ENCODE measurements at places on chromosomes 5 and 9. TPM values are rescaled to one million over a fixed set of nuclear protein-coding genes. Genes with fewer than 3 reads are reported as not detected.

GRCh38 chr5:71693828-71694427 lies 25.1 kb upstream of the CARTPT start:
- no peak for DNase-seq

- DNase-seq = no peak
Observed at GRCh38 chr9:78904686-78905085, 607.8 kb downstream of the PSAT1 start.

DNA sequence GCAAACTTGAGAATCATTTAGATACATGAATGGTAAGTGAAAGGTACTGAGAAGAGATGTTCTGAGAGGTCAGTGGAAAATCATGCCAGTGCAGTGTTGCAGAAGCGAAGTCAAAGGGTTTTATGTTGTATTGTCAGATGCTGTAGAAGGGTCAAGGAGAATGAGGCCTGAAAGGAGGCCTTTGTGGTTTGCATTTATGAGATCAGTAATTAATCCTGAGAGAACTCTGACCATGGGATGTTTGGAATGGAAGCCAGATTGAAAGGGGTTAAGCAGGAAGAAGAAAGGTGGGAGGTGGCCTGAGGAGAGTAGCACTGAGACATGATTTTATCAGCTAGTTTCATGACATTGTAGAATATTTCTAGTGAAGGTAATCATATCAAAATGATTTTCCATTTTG lies 97.8 kb downstream of the ZSWIM6 start:
- DNase-seq = no peak

DNA sequence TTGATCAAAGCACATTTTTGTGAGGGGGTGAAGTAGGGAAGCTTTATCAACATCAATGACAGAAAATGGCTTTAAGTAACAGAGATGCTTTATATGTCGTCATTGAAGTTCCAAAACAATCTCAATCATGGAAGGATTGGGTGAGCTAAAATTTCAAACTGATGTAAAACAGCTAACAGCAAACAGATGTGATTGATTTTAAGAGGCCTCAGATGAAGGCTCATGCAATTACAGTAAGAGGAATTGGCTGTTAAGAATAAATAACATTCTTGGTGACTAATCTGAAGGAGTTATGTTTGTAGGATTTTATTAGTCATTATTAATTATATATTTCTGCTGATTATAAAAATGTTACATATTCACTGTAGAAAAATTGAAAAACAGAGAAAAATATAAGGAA lies 63.5 kb upstream of the PUM3 start:
- no peak for DNase-seq

DNA sequence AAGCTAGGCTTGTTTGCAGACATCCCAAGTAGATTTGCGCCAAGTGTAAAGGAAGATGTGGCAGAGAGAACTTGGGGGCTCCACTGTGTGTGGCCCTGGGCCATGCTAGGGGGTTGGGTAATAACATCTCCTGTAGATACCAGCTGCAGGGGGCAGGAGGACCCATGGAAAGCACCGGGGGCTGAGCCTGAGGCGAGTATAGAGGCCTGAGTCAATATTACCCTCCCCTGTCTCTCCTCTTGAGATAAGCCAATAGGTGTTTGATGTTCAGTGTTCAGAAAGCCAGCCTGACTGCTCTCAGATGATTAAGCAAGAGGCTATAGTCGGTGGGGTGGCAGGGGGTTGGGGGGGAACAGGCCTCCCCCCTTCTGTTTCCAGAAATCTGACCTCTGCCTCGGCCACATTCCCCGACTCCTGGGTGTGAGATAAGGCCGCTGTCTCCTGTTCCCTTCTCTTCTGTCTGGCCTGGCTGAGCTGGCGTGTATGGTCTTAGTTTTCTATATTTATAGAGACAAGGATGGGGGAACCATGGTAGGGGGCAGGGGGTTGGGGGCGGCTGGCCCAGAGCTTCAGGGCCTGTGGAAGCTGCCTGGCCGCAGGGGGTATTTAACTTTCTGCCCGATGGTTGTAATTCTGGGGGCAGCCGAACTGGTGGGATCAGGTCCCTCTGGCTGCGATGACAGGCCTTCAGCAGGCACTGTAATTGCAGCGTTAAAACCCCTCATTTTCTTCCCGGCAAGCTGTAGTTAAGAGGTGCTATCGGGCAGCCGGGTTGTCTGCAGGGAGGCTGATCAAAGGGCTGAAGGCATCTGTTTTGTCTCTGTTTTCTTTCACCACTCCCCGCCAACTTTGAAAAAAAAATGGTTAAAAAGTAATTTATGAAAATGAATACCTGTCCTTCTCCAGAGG lies 292.0 kb downstream of the NSG2 start:
- no peak for DNase-seq

- no peak for DNase-seq
Observed at GRCh38 chr9:268616-269015, 54.0 kb downstream of the DOCK8 start.

- no peak for DNase-seq
Observed at GRCh38 chr5:147208134-147208533, 26.7 kb upstream of the STK32A start.

GRCh38 chr5:147779694-147780093 lies 2.8 kb downstream of the JAKMIP2 start:
- no peak for DNase-seq

GRCh38 chr5:39187831-39188731 lies 31.3 kb downstream of the FYB1 start:
- no peak for DNase-seq

DNA sequence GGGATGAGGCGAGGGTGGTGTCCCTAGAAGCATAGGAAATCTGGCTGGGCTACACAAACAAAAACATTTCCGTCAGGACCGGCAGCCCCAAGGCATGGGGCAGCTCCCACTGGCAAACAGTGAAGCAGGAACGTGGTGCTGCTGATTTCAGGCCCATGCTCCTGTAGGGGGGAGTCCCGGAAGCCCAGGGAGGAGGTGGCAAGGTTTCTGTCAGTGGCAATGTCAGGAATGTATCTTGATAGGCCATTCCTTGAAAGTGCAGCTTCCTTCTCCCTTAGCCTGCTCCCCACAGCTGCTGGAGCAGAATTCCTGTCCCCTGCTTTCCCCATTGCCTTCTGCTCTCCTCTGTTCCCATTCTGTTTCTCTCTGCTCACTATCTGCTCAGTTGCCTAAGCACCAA lies 42.4 kb downstream of the MRRF start:
- DNase-seq = no peak

GRCh38 chr5:62167561-62168057 lies 138.4 kb upstream of the KIF2A start:
- no peak for DNase-seq

- DNase-seq = no peak
Observed at GRCh38 chr9:642014-642413, 199.5 kb upstream of the DMRT1 start.

DNA sequence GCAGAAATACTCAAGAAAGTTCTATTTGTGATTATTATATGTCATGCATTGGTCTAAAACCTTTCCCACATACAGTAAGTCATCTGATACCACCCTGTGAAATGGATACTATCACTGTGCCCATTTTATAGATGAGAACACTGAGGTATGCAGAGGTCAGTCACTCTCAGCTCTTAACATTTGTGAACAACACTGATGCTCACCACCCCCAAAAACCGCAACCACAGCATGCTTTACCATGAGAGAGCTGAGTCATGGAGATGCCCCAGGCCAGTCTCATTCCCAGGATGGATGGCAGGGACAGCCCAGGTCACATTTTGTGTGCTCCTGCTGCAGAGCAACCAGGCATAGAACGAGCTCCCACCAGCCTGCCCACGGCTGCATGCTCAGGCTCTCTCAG lies 53.5 kb upstream of the IRX1 start:
- DNase-seq = no peak

DNA sequence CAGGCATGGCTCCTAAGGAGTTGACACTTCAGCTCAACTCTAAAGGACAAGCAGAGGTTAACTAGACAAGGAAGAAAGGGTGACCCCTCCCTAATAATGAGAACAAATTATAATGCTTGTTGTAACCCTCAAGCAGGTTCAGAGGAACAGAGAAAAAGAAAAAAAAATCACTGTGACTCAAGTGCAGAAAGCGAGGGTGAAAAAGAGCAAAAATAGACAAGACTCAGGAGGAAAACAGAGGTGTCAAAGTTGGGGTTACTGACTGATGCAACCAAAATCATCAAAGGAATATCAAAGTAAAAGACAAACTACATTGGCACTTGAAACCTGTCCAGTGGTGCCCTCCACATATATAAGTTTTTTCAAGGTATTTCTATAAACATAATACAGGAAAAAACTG lies 28.4 kb downstream of the FBXW11 start:
- DNase-seq = no peak

GRCh38 chr5:102819634-102820033 lies 64.5 kb downstream of the PAM start:
- DNase-seq = no peak

DNA sequence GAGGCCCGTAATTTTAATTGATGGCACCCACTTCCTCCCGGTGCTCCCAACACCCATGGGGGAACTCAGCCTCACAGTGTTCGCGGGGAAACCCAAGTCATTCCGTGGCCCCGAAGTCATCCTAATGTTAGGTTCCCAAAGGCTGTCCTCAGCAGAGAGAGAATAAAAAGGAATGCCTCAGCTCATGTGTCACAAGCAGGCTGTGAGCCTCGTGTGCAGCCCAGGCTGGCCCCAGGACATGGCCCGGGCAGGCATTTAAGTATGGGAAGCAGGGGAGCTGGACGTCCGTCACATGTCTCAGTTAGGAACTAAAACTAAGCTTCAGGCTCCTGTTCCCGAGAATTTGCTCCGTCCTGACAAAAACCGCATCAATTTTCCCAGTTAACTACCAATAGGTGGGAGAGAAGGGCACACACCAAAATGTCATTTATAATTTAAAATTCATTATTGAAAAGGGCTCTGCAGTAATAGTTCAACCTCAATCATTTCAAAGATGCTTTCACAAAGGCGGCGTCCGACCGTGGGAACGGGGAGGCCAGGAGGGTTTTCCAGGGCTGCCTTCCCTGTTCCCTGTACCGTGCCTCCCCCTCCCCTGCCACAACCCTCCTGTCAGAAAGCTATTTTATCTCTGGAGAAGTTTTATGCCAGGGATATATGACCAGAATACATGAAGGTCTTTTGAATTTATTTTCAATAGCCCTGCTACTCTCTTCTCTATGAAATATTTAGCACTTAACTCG lies 137.3 kb downstream of the FSTL4 start:
- DNase-seq = no peak

GRCh38 chr5:131371835-131372234 lies 108.0 kb downstream of the CDC42SE2 start:
- DNase-seq = no peak

GRCh38 chr5:178619390-178619789 lies 7.5 kb downstream of the CLK4 start:
- DNase-seq = no peak

DNA sequence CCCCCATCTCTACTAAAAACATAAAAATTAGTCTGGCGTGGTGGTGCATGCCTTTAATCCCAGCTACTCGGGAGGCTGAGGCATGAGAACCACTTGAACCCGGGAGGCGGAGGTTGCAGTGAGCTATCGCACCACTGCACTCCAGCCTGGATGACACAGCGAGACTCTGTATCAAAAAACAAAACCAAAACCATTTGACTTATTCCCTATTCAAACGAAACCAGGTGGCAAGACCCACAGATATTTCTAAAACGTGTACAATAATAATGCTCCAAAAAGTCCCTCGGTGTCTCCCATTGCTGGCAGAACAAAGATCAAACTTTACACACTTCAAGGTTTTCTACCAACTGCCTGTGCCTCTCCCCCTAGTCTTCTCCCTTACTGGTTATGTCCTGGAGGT lies 29.8 kb downstream of the HMGCR start:
- DNase-seq = no peak

Gene MTAP
- total RNA-seq = 33.6 TPM

Gene DEPDC1B
- total RNA-seq = 10.0 TPM

Gene VCAN
- total RNA-seq = 158 TPM

All from IMR-90 (cell line).